ENCODE measurements at places on chromosomes 3 and 15. TPM values are rescaled to one million over a fixed set of nuclear protein-coding genes. Genes with fewer than 3 reads are reported as not detected.

The NLGN1 gene
- total RNA-seq = not detected

The PSTPIP1 gene
- total RNA-seq = not detected

The RAB6B gene
- total RNA-seq = 2.4 TPM

The SCN11A gene
- total RNA-seq = not detected

The TEX55 gene
- not detected for total RNA-seq
